ENCODE measurements at places on chromosomes 1 and 21.

GRCh38 chr1:20312818-20313217 is 22.1 kb downstream of the VWA5B1 start:
- no peak for DNase-seq

DNA sequence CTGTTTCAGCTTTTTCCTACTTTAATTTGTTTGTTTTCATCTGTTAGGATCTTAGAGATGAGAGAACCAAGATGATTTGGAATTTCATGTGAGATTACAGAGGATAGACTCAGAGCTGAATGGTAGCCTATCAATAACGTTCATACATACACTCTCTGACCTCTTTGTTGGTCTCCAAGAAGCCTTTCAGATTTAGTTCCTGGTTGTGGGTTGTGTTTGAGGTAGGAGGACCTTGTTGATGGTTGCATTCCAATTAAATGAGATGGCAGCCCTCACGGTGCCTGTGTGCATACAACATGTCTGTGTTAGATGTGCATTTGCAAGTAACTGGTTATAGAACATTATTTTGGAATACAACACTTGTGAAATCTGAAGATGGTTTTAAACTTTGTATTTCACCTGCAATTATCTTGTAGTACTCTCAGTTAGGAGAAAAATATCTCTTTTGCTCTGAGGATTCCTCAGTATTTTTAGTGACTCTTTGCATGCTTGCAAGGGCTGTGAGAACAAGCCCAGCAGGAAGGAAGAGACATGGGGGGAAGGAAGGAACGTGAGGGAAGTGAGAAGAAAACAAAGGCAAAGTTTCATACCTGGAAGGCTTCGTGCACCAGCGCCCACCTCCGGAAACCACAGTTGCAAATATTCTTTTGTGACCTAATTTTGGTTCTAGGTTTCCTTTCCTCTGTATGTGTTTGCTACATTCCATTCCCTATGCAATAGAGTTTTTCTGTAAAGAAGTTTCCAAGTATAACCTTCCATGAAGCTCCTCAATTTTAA is 291.8 kb downstream of the DISC1 start:
- DNase-seq: no peak

DNA sequence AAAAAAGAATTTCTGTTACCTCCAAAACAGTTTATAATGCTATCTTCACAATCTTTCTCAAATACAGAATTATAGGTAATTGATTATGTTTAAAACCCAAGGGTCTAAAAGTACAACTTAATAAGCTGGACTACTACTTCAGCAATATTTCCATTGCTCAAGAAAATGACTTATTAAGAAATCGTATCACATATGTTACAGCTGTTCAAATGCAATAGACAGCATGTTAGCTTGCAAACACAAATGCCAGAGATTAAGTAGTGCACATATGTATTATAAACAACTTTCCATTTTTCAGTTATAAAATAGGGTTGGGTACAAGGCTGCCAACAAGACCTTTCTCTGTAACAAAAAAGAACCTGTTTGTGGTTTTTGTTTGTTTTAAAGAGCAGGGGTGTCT is 211.0 kb upstream of the DMRTA2 start:
- DNase-seq: no peak

DNA sequence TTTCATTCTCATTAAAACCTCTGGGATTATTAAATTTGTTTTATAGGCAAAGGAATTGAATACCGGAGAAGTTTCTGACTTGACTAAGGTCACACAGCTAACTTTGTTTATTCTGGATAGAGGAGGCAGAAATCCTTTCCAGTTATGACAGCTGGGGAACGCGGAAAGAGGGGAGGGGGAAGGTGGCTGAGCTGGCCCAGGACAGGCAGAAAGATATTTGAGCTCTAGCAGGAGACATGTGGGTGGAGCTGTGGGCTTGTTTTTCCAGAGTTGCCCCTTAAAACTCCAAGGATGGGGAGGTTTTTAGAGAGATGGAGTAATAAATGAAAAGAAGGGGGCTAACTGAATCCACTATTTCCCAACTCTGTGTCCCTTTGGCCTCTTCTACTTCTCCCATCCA is 27.8 kb downstream of the FOXD2 start:
- no peak for DNase-seq

- no peak for DNase-seq
Observed at GRCh38 chr1:189681252-189681919, 796.3 kb downstream of the BRINP3 start.

GRCh38 chr1:239218301-239218700 is 168.1 kb upstream of the CHRM3 start:
- DNase-seq: no peak

- DNase-seq: no peak
Observed at GRCh38 chr1:16249596-16250241, 12.7 kb upstream of the CPLANE2 start.

GRCh38 chr21:44935533-44935927 is 4.3 kb upstream of the SLX9 start:
- no peak for DNase-seq

DNA sequence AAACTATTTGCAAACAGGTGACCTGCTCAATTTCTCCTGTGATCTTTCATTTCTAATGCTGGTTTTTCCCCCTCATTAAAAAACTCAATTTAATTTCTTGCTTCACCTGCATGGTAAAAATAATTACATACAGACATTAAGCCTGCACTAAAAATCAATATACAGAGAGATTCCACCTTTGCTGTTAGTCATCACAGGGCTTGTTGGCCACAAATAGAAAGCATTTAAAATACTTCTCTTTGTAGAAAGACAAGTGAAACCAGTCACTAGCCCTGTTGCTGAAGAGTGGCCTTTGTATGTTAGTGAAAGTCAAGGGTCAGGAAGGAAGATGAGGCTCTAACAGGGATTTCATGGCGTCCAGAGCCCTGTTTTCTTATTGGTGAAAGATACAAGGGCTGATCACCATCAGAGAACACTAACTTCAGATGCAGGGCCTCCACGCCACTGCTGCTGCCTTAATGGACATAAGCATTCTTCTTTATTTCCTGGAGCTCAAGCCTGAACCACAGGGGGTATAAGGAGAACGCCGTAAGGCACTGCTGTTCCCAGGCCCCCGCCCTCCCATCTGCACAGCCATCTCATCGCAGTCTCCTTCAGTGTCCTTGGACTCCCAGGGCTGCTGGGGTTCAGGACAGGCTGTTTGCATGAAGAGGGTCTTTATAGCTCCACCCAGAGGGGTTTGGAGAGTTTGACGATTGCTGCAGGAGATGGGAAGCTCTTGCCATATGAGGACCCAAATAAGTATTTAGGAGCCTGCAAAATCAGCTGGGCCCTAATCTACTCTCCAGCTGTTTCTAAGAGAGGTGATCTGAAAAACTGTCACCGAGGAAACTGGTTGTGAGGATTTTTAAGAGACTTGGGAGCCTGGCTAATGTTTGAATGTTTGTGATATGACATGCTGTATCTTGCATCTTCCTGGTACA is 117.3 kb upstream of the IRF2BP2 start:
- DNase-seq: no peak

- DNase-seq: no peak
Observed at GRCh38 chr1:220526294-220526693, 1.6 kb upstream of the MARK1 start.

DNA sequence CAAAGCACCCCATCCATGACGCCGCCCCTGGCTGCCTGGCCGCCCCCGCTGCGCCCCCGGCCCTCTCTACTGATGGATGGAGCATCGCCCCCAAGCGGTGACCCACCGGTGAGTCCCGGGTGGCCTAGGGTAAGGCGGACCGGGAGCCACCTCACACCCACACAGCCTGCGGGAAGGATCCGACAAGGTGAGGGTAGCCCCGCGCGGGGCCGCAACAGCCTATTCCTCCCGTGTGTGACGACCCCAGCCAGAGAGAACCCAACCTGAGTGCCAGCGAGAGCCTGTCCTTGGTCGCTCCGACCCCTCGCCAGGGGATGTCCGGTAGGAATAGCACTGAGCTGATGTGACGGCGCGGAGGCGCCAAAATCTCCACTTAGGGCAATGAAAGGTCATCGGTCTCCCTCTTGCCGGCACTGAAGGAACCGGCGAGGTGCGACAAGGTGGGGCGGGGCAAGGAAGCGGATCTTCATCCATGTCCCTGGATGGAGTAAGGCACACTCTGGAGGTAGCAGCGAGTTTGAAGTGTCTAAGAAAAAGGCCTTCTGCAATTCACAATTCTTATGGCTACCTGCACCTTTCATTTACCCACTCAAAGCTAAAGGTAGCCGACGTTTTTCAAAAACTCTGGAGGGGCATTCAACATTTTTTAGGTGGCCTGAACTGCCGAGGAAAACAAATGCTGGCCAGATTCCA is 19.7 kb upstream of the CHIA start:
- DNase-seq: no peak

DNA sequence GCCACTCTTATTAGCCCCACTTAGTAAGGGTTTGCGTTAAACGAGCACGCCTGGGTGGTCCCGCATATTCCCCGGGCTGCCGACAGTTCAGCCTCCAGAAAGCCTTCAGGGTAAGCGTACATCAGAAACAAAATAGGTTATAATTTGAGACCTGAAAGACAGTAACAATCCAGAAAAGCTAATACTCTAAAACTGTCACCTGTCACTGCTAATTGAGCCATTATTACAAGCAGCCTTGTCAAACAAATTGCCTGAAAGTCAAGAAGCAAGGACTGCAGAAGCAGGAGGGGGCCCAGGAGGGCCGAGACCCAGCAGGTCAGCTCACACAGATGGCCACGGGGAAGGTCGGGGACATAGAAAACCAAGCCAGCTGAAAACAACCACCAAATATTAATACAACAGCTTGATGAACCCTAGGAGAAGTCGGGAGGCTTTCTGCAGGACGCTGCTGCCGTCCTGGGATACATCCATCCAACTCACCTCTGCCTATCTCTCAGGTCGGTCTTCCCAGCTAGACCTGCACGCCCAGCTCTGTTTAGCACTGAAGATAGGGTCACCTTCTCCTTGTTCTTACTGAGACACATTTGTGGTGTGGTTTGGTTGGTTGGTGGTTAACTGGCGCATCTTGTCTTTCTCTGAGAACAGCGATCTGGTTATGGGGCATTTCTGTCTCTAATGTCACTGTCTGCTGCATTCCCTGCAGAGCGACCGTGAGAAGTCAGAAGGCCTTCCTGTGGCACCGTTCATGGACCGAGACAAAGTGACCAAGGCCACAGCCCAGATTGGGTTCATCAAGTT is 110.8 kb downstream of the WDR4 start:
- DNase-seq: no peak

DNA sequence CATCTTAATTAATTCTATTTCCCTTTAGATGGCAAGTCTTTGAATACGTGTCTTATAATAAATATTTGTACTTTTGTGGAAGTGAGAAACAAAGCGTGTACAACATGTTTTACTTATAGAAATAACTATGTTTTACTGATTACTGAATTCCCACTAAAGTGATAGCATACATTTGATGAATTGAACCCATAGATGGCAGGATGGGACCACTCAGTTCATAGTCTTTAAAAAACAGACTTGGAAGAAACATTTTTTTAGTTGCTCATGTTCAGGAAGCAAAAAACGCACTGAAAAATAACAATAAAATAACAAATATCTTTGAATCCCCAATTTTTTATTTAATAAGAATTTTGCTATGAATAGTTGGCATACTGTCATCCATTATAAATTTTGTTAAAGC is 507.1 kb upstream of the ZRANB2 start:
- DNase-seq: no peak

GRCh38 chr1:17927952-17928351 is 172.8 kb downstream of the ACTL8 start:
- DNase-seq: no peak

DNA sequence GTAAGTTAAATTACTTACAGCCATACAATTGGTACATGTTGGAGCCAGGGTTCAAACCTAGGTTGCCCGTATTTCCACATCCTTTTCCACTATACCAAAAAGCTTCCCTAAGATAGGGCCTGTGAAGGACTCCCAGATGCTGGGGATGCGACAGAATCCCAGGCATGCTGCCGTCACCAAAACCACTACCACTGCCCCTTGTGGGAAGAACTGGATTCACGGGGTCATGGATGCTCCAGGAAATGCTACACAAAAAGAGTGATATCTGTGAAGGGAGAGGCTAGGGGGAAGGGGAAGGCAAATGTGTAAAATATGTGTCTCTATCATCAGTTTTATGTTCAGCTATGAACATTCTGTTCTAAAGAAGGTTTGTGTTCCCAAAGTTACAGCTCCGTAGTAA is 133.9 kb upstream of the IVNS1ABP start:
- no peak for DNase-seq

GRCh38 chr1:52002038-52002917 is 11.8 kb upstream of the RAB3B start:
- no peak for DNase-seq

- no peak for DNase-seq
Observed at GRCh38 chr1:218967254-218967653, 206.4 kb upstream of the LYPLAL1 start.

DNA sequence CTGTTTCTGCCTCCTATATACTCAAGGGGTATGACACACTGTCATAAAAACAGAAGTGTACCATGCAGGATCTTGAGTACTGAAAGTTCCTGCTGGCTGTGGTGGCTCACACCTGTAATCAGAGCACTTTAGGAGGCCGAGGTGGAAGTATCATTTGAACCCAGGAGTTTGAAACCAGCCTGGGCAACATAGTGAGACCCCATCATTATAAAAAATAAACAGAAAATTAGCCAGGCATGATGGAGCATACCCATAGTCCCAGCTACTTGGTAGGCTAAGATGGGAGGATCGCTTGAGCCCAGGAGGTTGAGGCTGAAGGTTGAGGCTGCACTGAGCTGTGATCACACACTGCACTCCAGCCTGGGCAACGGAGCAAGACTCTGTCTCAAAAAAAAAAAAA is 20.1 kb downstream of the ERI3 start:
- no peak for DNase-seq

GRCh38 chr1:212310383-212310782 is 25.2 kb downstream of the PPP2R5A start:
- DNase-seq: no peak

All from stimulated activated CD8-positive, alpha-beta memory T cell treated with anti-CD3 and anti-CD28 coated beads, Interleukin-7, amount 100 ng/mL, for 48 hours (primary cell).